ENCODE measurements at places on chromosomes 4 and X. TPM values are rescaled to one million over a fixed set of nuclear protein-coding genes. Genes with fewer than 3 reads are reported as not detected.

DNA sequence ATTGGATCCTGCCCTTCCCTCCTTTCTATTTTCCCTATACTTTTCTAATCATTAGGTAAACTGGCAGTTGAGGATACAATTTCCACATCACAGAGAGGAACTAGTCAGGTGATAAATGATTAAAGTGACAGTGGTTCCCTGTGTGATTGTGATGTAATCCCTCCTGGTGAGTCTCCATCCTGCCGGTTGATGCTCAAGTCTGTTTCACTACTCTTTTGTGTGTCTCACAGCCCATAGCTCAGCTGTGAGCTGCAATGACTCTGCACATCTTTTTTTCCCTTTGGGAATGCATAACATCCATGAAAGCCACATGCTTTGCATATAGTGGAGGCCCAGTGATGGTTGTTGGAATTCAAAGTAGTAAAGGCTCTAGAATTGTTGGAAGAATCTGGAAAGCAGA lies 60.4 kb downstream of the CCNI start:
- no peak for DNase-seq

GRCh38 chr4:174279433-174280155 lies 3.9 kb downstream of the FBXO8 start:
- no peak for DNase-seq

- no peak for DNase-seq
Measured at GRCh38 chr4:99803566-99804101, 13.0 kb upstream of the DAPP1 start.

Gene SPANXN4
- total RNA-seq = not detected

Gene PRRG3
- not detected for total RNA-seq

- DNase-seq = no peak
Measured at GRCh38 chrX:152020888-152021287, 46.4 kb upstream of the GABRE start.

Gene DIPK2B
- 3.6 TPM for total RNA-seq

- DNase-seq = no peak
Measured at GRCh38 chrX:109954955-109955354, 48.0 kb upstream of the TMEM164 start.

GRCh38 chr4:154516318-154517029 lies 24.9 kb upstream of the DCHS2 start:
- no peak for DNase-seq

Gene CSAG3
- not detected for total RNA-seq

DNA sequence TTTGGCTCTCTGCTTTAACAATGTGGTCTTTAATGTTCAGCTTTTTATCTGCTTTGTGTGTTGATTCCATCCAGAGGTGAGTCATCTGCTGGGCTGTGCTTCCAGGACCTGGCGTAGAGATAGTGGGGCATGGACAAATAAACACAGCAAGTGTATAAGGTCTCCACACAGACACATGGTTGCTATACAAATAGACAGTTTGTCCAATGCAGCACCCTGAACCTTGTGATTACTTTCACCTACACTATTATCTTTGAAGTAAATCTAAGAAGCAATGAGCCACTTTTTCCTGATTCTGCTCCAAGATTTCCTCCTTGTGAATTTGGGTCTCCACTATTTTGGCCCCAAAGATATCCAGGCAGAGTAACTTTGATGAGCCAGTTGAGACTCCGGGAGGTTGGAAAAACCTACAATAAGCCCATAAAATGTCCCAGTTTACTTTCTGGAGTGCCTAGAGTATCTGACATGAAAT lies 12.1 kb downstream of the PPARGC1A start:
- DNase-seq = no peak

Gene PAGE4
- not detected for total RNA-seq

Gene ZMAT1
- total RNA-seq = 1.2 TPM

Gene TMPRSS11F
- total RNA-seq = not detected

GRCh38 chr4:55819634-55820033 lies at the start of gene EXOC1L:
Gene EXOC1L, plus strand, starts transcription at chr4:55819790. Its CDS starts 237 bp downstream, at chr4:55820027.
- no peak for DNase-seq

DNA sequence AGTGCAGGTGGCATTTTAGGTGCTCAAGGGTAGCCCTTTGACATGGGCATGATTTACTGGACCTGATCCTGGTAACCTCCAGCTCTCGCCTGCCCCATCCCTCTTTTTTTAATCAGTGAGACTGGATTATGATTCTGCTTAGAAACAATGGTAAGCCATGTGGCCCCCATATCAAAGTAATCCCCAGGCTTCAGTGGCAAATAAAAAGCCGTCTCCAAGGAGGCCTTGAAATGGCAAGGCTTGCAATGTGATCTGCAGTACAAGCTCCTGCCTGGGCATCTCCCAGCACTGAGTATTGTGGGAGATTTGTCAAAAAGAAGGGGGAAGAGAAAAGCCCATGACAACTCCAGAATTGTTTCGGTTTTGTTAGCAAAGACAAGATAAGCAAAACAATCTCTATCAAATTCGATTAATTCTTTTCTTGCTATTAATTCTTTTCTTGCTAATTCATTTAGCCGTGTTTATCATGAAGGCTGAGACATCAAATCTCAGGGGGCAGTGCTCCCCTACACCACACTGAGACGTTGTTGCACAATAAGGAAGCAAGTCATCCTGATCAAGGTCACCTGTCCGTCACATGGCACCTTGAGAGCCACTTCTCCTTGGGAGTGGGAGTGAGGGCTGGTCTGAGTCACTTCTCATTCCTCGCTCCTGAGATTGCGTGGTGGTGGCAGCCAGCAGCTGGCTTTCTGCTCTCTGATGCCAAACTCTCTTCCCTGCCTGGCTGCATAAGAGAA lies 312.7 kb upstream of the GATB start:
- no peak for DNase-seq

DNA sequence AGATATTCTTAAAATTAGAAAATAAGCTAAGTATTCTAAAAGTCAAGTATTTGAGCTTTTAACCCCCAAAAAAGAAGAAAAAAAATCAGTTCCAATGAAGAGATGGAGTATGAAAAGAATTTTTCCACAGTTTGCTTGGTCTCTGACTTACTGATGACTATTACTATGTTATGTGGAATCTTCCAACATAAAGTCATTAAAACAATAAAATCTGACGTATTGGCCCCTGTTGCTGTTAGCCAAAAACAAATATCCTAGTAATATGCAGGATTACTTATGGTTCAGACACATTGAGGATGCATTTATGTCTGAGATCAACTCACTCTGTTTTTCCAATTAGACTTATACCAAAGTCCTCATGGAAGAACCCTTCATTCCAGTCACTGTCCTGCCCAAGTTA lies 517.2 kb upstream of the ADGRL3 start:
- no peak for DNase-seq

DNA sequence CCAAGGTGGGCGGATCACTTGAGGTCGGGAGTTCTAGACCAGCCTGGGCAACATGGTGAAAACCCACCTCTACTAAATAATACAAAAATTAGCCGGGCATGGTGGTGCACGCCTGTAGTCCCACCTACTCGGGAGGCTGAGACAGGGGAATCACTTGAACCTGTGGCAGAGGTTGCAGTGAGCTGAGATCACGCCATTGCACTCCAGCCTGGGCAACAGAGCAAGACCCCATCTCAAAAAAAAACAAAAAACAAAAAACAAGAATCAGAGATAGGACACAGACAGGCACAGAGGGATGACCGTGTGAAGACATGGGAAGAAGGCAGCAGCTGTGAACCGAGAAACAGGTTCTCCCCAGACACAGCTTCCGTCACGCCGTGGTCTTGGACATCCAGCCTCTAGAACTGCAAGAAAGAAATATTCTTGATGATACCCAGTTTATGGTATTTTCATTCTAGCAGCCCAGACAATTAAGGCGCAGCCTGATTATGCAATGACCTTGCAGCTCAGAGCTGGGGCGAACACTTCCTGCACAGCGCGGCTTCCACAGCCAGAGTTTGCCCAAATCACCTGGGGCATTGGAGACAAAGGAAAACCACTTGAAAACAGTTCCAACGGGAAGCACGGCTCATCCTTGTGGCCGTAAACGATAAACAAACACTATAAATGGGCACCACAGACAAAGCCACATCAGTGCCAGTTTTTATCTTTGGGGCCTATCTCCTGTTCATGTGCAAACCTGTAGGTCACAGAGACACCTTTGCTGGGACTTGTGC lies 4.2 kb upstream of the ARSD start:
- no peak for DNase-seq

Gene PDE6B
- total RNA-seq = 3.9 TPM

Gene HTRA3
- 6.5 TPM for total RNA-seq
